ENCODE measurements at places on chromosomes 6 and 20.

DNA sequence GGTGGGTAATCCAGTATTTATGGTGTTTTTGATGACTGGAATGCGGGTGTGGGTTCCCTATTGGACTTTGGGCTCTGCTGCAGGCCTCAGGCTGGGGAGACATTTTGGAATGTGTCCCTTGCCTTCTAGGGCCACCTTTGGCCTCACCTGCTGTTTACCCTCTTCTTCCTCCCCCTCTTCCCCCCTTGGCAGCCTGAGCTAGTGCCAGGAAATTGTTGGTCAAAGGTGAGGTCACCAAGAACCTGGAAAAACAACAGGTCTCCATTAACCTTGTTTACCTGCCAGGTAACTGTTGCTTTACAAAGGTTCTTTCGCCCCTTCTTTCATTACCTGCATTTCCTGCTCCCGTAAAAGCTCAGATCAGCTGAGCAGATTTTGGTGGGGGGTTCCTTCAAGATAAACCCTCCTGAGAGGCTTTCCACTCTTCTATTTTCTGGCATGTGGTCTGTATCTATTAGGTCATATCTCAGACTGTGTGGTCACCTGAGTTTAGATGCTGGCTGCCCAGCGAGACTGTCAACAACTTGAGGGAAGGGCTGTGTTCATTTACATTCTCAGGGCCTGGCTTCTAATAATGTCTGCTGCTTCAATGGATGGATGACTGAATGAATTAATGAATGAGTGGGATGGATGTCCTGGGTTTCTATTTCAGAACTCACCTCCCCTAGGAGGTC lies 34.7 kb downstream of the VEGFA start:
- DNase-seq = no peak

GRCh38 chr6:89008001-89008814 lies 44.8 kb upstream of the RNGTT start:
- no peak for DNase-seq

DNA sequence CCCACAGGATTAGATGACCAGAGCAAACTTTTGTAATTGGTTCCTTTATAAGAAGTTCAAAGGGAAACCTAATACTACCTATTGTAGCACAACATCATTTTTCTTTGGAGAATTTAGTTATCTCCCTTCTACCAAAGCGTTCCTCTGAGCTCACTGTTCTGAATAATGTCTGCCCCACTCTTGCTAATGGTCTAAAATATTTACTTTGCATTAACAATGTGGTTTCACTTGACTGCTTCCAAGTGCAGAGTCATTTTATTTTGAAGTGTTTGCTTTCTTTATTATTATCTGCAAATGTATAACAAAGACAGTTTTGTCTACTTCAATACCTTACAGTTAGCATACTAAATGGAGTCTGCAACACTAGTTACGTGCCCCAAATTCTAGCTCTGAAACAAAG lies 15.0 kb downstream of the TRAPPC3L start:
- no peak for DNase-seq

DNA sequence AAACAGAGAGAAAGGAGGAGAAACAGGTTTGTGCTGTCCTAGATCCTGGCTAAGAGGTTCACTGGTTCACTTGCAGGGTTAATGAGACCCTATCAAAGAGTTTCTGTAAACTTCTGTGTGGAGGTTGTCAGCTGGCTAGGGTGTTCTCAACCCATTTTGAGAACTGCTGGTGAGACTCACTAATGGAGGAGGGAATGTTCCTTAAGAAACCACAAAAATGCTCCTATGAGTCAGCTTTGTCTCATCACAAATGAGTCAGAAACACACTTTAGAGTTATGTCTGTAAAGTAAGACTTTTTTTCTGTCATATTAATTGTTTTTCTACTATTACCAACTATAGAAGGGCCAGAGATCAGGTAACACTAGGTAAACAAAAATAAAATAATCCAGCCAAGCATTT lies 884.4 kb downstream of the PHF3 start:
- peak; percentile 85 for DNase-seq

DNA sequence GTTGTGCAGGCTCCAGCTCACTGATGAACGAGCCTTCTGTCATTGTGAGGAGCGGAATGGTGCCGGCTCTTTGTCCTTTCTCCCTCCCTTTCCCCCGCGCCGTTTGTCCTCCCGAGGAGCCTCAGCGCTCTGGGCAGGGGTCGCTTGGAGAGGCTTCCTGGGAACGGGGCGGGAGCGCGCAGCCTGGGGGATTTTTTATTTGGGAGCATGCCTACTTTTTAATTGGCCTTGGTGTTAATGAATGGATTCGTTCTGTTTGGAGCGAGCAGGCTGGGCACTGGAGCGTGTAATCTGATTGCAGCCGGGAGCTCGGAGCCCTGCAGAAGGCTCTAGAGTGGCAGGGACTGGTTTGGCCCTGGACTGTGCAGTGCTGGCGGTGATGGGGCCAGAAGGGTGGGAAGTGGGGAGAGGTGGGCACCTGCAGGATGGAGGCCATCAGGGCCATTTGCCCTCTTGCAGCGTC lies 118.8 kb downstream of the CDH4 start:
- DNase-seq = no peak

- DNase-seq = no peak
Measured at GRCh38 chr6:97128507-97128906, 154.5 kb downstream of the MMS22L start.

GRCh38 chr6:105900125-105900937 lies 185.8 kb upstream of the PRDM1 start:
- DNase-seq = peak; percentile 87

- DNase-seq = no peak
Measured at GRCh38 chr20:62770111-62770910, 26.0 kb upstream of the MRGBP start.

DNA sequence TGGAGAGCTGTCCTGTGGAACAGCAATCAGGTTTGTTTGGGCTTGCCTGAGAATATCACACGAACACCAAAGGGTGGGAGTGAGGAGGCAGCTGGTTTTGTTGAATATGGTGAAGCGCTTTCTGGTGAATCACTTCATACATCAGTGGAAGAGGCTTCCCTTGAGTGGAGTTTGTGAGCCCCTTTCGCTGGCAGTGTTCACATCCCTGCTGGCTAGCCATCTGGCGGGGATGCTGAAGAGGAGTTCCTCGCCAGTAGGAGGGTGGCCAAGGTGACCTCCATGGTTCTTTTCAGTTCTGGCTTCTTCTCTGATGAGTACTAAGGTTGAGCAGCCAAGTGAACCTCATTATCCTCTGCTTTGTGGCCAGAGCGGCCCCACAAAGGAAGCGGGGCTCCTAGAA lies 37.7 kb upstream of the RNF8 start:
- no peak for DNase-seq

Measured in stromal cell of bone marrow (primary cell).